NCI-H1436 (cell line): ENCODE measurements at places on chromosomes 5 and 9.

DNA sequence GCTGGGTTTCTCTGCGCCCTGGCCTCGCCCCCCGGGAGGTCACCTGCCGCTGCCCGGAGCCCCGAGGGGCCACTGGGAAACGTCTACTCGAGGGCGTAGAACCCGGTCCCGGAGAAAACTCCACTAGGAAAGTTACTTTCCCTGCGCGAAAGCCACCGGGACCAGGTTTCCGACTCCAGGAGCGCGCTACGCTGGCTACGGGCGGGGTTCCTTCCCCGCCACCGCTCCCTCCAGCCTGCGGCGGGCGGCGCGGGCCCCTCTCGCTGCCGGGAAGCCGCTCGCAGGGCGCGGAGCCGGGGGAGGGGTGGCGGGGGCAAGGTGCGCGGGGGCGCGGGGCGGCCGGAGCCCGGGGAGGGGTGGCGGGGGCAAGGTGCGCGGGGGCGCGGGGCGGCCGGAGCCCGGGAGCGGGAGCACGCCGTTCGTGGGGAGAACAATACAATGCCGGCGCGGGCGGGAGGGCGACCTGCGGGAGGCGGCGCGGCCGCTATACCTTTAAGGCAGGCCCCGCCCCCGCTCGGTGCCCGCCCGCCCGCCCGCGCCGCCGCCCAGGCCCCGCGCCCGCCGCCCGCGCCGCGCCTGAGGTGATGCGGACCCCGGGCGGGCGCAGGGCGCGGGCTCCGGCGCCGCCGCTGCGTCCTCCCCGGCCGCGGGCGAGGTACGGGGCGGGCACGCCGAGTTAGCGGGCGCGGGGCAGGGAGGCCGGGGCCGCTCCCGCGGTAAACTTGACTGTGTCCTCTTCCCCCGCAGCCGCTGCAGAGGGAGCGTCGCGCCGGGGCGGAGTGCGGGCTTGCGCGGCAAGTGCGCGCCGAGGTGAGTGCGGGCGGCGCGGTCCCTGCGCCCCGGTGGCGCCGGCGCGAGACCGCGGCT lies 278.1 kb downstream of the AOPEP start:
- peak; percentile 38 for DNase-seq

DNA sequence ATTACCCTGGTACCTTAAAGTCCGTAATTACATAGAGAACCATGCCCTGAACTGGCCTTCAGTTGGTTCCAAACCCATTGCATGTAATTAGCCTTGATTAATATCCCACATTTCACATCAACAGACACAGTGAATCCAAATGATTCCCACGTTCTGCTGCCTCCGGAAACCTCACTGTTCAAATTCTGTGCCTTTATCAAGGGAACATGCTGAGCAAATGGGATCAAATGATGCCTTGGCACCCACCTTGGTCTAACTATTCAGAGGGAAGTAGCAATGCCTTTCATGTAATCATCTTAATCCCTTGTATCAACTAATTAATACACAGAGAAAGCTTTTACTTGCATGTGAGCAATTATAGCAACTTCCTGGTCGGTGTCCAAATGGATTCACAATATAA lies 100.6 kb downstream of the EFNA5 start:
- peak; percentile 65 for DNase-seq

GRCh38 chr9:2157277-2158110 lies 142.3 kb downstream of the SMARCA2 start:
- DNase-seq, result no peak

- no peak for DNase-seq
Observed at GRCh38 chr5:72248410-72248981, 71.5 kb downstream of the MRPS27 start.

DNA sequence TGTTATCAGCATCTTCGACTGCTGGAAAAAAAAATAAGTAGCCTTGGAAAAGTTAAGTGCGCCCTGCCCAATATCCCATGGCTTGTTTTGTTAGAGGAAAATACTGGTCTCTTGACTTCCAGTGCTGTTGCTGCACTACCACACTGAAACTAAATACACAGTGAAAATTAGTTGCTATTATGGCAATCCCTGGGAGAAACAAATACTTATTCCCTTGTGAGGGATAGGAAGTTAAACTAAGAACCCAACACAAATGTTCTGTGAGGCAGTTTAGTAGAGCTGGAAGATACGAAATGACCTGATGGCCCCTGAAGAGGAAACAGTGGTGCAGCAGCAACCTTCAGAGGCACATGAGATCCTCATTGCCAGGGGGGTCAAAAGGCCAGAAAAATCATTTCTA lies 164.0 kb downstream of the ARL15 start:
- DNase-seq, result no peak

DNA sequence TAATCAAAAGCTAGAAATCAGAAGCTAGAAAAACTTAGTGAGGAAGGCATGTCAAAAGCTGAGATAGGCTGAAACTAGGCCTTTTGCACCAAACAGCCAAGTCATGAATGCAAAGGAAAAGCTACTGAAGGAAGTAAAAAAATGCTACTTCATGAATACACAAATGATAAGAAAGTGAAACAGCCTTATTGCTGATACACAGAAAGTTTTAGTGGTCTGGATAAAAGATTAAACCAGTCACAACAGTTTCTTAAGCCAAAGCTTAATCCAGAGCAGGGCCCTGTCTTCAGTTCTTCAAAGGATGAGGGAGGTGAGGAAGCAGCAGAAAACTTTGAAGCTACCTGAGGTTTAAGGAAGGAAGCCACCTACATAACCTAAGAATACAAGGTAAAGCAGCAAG lies 102.5 kb upstream of the SH3GL2 start:
- DNase-seq, result no peak

GRCh38 chr5:139636207-139636792 lies 11.8 kb upstream of the CXXC5 start:
- no peak for DNase-seq
